ENCODE measurements at places on chromosomes 13 and 19. TPM values are rescaled to one million over a fixed set of nuclear protein-coding genes. Genes with fewer than 3 reads are reported as not detected.

ZNF682 gene
- polyA plus RNA-seq = 45.1 TPM

CASP14 gene
- not detected for polyA plus RNA-seq

ZIM2 gene
- not detected for polyA plus RNA-seq

SIN3B gene
- polyA plus RNA-seq = 36.0 TPM

CCDC8 gene
- 6.0 TPM for polyA plus RNA-seq

PGLYRP1 gene
- not detected for polyA plus RNA-seq

PLIN4 gene
- polyA plus RNA-seq = 0.19 TPM

All from GM23338 (cell line).